GM12878 (cell line): ENCODE measurements at places on chromosomes 3 and 15. TPM values are rescaled to one million over a fixed set of nuclear protein-coding genes. Genes with fewer than 3 reads are reported as not detected.

- DNase-seq = no peak
These were observed 211.0 kb upstream of the DPPA4 start for GRCh38 chr3:109548192-109548938.

- no peak for DNase-seq
These were observed 102.8 kb downstream of the FRMD5 start for GRCh38 chr15:44092221-44092620.

- no peak for DNase-seq
These were observed 323.4 kb downstream of the PTPRG start for GRCh38 chr3:61884794-61885193.

DNA sequence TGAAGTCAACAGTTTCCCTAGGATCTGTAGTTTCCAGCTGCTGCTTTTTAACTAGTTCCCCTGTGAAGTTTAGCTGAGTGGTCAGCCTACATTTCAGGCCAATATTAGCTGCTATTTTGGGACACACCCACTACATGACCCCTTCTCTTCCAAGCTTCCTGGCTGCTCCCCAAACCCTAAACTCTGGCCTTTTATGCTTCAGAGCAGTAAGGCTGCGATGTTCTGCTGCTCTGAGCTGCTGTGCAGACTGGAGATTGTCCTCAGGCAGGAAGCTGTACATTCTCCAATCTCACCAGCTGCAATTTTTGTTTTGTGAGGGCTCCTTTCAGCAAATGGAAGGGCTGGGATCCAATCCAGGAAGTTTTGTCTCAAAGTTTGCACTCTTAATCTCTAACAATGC lies 48.0 kb upstream of the WDR72 start:
- DNase-seq = no peak

- no peak for DNase-seq
These were observed 18.6 kb upstream of the PFN2 start for GRCh38 chr3:149989307-149989706.

- DNase-seq = no peak
These were observed 54.3 kb upstream of the HACD2 start for GRCh38 chr3:123638936-123639689.

DNA sequence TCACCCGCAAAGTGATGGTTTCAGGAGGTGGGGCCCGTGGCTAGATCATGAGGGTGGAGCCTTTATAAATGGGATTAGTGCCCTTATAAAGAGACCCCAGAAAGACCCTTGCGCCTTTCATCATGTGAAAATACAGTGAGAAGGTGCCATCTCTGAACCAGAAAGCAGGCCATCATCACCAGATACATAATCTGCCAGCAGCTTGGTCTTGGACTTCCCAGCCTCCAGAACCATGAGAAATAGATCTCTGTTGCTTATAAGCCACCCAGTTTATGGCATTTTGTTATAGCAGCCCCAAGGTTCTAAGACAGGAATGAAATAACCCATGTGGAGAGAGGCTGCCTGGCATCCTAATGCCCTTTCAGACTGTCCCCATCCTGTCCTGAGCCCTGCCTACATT lies 127.8 kb upstream of the SMAD3 start:
- DNase-seq = no peak

GRCh38 chr15:51382787-51383186 lies 41.3 kb downstream of the GLDN start:
- no peak for DNase-seq

GRCh38 chr3:189305412-189305811 lies 133.6 kb downstream of the TPRG1 start:
- no peak for DNase-seq

DNA sequence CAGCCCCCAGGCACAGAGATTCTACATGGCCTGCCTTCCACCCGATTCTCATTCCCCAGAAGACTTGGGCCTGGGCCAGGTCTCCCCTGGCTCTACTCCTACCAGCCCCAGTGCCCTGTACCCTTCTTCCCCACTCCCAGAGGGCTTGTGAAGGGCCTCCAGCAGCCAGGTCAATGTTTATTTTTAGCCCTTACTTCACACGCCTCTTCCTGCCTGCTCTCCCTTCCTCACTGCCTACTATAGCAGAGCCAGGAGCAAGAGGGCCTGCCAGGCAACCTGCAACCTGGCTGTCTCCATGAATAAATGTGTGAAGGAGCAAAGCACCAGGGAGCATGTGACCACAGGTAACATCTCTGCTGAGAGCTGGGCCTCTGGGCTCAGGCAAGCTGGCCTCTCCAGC lies 26.4 kb upstream of the APEH start:
- DNase-seq = no peak

HAUS2 gene
- 26.7 and 33.5 TPM in 2 replicates for total RNA-seq

COL6A5 gene
- total RNA-seq = not detected in 2 replicates

TRIM59 gene
- 27.2 and 29.6 TPM in 2 replicates for total RNA-seq

ASTE1 gene
- total RNA-seq = 6.0 and 6.1 TPM in 2 replicates
